ENCODE measurements at places on chromosomes 2 and 18. TPM values are rescaled to one million over a fixed set of nuclear protein-coding genes. Genes with fewer than 3 reads are reported as not detected.

ABCB11 gene
- total RNA-seq = not detected

MC4R gene
- total RNA-seq = not detected

SP9 gene
- total RNA-seq = not detected

REG3A gene
- total RNA-seq = not detected

LINC00305 gene
- not detected for total RNA-seq

RTTN gene
- 38.6 TPM for total RNA-seq

All from fibroblast of the aortic adventitia (primary cell).